ENCODE measurements at places on chromosomes 1 and 21.

DNA sequence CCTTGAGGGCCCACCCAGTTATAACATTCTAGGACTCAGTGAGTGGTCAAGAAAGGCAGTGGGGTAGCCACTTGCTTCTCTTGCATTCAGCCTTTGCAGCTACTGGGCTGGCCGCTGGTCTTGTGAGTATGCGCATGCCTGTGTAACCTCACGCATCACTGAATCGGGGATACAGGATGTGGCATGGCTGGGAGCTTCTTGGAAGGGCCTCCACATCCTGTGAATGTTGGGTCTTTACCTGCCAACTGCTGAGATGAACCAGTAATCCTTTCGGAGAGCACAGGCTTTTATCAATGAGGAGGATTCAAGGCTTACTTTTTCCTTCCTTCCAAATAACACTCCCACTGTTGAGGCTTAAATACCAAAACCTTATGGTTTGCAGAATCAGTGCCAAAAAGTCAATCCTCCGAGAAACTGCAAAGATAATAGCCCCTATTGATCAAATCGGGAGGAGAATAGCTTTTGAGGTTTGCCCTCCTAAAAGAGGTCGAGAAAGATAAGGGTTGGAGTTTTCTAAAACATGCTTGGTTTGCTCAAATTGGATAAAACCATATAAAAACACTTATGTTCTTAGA lies 198.9 kb upstream of the UBE2U start:
- DNase-seq, result no peak

DNA sequence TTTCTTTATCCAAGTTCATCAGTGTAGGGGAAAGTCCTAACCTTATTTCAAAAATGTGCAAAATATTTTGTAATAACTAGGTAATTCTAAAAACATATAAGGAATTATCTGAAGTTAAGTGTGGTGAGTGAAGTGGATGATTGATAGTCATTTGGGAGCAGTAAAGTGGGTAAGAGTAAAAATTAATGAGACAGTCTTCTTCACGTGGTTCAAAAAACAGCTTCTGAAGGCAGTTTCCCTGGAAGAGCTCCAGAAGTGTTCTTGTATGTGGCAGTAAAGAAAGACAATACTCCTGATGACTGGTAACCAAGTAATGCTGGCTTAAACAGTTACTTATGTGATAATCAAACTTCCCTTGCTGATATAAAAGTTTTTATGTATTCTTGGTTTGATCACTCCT lies 50.3 kb downstream of the LEPR start:
- no peak for DNase-seq

GRCh38 chr1:25572708-25573590 lies 29.5 kb downstream of the LDLRAP1 start:
- peak; percentile 66 for DNase-seq

GRCh38 chr1:30527511-30528140 lies 195.8 kb downstream of the MATN1 start:
- DNase-seq, result no peak

DNA sequence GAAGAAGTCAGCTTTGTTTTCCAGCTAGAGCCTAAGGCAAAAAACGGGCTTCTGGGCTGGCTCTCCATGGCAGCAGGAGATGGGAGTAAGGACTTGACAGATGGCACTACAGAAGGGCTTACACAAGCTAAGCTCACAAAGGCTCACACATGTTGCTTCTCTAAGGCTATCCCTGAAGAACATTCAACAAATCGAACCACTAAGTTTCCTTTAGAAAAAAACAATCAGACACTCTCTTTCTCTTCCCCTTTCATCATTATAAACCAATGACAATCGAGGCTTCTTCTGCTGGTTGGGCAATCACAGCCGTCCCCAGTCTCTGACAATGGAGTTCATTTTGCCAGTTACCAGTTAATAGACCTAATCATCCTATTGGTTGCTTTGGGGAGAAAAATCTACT lies 40.5 kb downstream of the TRIT1 start:
- no peak for DNase-seq

DNA sequence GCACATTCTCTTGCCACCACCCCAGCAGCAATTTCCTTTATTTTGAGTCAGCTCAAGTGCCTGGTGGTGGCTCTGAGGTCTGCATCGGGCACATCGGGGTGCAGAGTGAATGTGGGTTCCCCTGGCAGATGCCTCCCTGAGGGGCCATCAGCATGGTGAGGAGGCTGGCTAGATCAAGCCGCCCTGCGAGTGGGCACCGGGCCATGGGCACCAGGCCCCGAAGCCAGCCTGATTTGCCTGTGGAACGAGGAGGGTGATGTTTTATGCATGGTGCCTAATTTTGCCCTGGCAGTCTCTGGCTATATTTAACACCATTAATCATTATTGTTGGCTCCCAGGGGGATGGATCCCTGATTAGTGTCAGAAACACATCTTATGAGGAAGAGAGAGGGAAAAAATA lies 36.3 kb downstream of the ACTL8 start:
- DNase-seq, result no peak

- no peak for DNase-seq
Measured at GRCh38 chr1:169340882-169341281, 26.7 kb downstream of the NME7 start.

DNA sequence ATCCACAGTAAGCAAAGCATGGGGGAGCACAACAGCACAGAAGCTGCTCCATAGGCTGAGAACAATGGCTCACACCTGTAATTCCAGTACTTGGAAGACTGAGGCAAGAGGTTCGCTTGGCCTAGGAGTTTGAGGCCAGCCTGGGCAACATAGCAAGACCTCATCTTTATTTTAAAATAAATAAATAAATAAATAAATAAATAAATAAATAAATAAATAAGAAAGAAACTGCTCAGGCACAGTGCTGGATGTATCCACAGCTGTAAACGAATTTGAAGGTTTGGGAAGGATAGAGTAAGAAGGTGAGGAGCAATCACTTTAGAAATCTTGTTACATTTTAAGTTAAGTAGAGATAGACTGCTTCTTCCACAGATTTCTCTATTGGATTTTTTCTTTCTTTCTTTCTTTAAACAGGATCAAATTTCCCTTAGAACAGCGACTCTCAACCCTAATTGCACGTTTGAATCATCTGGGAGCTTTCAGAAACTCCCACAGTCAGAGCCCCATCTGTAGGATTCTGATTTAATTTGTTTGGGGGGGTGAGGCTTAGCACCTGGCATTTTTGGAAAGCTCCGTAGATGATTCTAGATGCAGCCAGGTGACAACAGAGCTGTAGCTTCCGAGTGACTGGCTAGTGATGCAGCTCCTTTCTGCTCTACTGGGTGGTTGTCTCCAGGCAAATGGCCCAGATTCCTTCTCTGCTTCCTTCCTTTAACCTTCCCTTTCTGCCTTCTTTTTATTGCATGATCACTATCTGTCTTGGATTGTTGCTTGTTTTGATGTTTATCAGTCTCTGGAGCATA lies 53.5 kb downstream of the S1PR1 start:
- DNase-seq, result no peak

GRCh38 chr1:30511991-30512913 lies 211.1 kb downstream of the MATN1 start:
- no peak for DNase-seq

GRCh38 chr1:101437800-101438199 lies 201.0 kb downstream of the S1PR1 start:
- no peak for DNase-seq

DNA sequence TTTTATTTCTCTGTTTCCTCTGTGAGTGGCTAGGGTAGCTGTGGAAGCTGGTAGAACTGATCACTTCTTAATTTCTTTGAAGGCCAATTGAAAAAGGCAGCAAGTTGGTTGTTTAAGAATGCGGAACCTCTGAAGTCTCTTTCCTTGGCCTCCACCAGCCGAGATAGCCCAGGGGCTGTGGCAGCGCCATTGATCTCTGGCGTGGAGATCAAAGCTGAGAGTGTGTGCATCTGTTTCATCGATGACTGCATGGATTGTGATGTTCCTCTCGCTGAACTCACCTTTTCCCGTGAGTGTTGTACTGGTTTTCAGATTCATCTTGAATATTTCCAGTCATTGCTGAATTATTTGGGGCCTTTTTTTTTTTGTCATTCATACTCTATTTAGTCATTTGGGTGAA lies 97.7 kb downstream of the VPS13D start:
- no peak for DNase-seq

- DNase-seq, result no peak
Measured at GRCh38 chr1:183632964-183633363, 2.6 kb downstream of the ARPC5 start.

DNA sequence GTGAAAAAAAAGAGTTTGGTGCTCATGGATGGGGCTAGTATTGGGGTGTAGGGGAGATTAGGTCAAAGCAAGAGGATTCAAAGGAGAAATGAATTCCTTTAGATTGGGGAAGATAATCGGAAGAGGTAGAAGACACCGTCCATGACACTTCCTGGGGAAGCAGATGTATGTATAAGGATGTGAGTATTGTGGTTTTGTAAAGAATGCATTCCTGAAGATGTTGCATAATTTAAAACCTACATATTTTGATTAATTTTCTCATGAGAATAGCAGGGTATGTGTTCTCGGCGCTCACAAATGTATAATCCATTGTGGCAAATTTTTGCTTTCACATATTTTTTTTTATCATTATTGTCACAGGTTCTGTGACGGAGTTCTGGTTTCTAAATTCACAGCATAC lies 5.5 kb upstream of the LGALS8 start:
- DNase-seq, result peak; percentile 68

DNA sequence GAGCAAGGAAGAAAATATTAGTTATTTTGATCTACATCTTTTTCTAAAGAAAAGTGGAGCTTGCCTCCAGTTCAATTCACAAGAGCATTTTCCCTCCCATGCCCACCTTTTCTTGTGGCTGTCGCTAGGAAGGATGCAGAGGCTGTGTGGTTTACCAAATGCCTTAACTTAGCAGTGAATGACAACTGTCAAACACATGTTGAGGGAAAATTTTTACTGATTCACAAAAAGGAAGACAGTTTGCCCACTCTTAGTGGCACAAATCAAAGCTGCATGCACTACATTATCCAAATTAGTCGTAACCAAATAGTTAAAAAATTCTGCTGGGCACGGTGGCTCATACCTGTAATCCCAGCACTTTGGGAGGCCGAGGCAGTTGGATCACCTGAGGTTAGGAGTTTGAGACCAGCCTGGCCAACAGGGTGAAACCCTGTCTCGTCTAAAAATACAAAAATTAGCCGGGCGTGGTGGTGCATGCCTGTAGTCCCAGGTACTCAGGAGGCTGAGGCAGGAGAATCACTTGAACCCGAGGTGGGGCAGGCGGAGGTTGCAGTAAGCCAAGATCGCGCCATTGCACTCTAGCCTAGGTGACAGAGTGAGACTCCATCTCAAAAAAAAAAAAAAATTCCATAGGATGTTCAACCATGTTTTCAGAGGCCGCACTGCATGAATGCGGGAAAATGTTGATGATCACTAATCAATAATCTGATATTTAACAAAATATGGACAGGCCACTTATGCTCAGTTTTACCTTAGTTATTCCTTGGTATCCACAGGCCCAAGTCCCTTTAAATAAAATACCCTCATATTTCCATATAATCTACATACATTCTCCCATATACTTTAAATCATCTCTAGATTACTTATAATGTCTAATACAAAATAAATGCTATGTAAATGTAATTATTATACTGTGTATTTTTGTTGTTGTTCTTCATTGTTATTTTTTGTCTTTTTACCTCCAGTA lies 9.0 kb downstream of the COX20 start:
- no peak for DNase-seq

DNA sequence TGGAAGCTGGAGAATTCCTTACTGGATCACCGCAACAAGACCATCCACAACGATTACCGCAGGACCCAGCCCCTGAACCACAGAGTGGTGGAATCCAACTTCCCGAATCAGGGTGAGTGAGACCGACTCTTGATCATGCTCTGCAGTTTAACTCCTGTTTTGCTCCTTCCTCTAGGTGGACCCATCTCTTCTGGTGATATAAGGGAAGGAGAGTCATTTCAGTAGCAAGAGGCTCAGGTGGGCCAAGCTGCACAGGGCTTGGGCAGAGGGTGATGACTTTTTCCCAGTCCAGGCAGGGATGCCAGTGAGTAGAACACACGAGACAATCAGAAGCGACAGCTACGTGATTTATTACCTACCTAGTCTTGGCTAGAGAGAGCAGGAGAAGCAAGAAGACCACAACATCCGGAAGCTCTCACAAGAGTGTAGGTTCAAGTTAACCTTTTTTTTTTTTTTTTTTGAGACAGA lies 25.2 kb downstream of the CA6 start:
- peak; percentile 91 for DNase-seq

GRCh38 chr1:234899041-234899729 lies 229.5 kb downstream of the TOMM20 start:
- DNase-seq, result no peak

DNA sequence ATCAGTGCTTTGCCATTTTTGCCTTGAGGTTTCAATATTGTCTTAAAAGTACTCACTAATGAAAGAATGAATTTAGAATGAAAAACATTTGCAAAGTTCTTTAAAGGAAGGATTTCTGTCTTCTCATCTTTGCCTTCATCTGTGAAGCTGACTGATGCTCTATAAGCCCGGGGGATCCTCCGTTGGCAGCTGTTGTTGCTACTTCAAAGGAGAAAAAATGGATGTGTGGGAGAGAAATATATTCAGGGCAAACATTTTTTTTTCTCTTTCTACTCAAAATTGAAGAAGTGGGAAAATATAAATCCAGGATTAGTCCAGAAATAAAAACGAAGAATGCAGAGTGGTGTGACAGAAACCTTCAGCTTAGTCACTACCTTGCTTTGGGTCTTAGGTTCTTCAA lies 142.5 kb downstream of the OLFM3 start:
- DNase-seq, result no peak

- no peak for DNase-seq
Measured at GRCh38 chr1:176866011-176866714, 298.3 kb downstream of the ASTN1 start.

DNA sequence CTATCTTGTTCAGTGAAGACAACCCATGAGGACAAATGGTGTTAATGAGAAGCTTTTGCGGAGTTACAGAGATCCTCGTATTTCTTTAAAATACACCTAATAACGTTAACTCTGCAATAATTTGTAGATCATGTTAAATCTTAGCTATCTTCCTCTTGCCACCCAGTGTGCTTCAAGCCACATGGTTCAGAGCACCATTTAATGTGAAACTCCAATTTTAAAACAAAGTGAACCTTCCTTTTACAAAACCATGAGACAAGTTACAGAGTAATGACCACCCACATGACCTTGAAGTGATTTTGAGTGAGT lies 1.7 kb upstream of the KCNE2 start:
- no peak for DNase-seq

DNA sequence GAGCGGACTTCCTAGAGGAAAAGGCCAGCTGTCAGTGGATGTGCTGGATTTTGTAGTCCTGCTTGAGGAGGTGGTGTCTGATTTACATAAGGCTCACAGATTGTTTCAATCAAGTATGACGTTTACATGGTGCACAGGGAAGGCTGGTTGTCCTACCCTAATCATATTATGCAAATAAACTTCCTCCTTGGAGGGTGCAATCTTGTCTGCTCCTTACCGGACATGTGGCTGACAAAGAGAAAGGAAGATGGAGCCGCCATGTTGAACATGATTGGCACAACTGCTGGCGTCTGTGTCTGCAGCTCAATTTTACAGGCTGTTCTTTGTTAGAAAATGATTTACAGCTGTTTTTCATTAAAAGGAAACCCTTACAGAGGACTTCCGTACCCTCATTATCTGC lies 1656.1 kb downstream of the KCNT2 start:
- DNase-seq, result no peak
